ENCODE measurements at places on chromosomes 6 and 20.

GRCh38 chr6:22717915-22718314 is 148.5 kb downstream of the HDGFL1 start:
- DNase-seq: no peak

GRCh38 chr6:26197933-26198721 is 110.9 kb downstream of the HFE start:
- DNase-seq: no peak

DNA sequence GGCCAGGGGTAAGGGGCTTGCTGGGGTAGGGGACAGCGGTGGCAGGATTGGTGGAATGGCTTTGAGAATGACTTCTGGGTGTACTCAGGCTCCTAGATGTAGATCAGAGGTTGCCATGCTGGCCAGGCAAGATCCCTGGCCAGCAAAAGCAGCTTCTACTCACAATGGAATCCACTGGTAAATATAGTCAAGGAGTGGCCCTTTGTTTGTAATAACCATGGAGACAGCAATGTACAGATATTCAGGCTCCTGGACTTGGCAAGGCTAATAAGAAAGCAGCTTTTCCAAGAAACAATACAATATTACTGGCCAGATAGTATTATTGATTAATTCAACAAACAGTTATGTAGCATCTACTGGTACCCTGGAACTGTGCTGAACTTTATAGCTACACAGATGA is 37.9 kb downstream of the CDH26 start:
- DNase-seq: no peak

DNA sequence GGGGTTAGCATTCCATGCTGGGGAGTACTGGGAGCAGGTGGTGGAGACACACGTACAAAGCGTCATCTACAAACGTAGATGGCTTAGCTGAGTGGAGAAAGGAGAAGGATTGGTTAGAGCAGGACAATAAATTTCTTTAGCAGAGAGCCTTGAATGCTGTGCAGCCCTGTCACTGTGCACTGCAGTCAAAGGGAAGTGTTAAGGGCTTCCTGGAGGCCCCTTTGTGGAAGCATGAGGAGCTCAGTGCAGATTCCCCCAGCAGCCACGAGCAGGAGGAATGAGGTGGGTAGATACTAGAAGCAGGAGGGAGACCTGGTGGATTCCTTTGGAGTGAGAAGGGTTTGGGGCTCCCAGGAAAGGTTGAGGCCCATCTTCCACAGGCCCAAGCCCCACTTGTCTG is 6.1 kb upstream of the TREML4 start:
- DNase-seq: no peak

DNA sequence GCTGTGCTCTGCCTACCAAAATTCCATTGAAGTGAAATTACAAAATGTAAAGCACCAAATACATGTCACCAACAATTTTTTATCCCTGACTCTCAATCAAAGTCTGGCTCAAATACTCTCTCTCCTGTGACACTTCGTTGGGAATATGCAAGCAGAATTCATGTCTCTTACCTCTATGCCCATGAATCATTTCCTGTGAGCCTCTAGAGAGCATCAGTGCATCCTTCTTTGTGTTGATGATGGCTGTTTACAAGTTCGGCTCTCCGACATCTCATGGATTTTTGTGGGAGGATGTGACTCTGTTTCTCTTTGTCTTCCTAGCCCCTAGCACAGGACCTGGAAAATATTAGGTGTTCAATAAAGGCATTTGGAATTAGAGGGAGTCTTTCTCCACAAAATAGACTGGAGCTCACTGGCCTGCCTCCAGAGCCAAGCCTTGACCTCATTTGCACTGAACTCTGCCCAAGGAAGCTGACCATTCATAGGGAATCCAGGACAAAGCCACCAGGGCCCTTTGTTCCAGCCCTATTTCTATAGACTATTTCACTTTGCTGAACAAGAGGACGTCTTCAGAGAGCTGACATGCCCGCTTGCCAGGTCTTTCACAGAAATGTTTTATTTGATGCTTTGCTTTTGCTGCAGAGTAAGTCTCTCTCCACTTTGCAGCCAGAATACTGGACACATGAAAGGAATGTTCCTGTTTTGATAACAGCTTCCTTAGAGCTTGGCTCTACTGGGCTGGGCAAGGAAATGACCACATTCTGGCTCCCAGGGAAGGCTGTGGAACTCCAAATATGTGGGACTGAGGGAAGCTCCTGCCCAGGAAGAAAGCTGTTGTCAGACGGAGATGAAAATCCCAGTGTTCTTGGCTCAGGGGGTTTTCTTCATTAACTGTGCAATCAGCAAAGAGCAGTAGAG is 194.5 kb upstream of the CDYL start:
- DNase-seq: no peak

DNA sequence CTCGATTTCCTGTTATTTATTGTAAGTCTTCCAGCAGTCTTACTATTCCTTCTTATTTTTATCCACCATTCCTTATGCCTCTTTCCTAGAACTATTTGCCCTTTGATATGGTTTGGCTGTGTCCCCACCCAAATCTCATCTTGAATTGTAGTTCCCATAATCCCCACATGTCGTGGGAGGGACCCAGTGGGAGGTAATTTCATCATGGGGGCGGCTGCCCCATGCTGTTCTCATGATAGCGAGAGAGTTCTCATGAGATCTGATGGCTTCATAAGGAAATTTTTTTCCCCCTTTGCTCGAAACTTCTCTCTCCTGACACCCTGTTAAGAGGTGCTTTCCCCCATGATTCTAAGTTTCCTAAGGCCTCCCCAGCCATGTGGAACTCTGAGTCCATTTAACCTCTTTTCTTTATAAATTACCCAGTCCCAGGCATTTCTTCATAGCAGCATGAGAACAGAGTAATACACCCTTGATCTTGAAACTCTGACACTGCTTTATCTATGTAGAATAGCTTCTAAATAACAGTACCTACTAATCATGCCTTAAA is 48.8 kb downstream of the PLN start:
- no peak for DNase-seq

DNA sequence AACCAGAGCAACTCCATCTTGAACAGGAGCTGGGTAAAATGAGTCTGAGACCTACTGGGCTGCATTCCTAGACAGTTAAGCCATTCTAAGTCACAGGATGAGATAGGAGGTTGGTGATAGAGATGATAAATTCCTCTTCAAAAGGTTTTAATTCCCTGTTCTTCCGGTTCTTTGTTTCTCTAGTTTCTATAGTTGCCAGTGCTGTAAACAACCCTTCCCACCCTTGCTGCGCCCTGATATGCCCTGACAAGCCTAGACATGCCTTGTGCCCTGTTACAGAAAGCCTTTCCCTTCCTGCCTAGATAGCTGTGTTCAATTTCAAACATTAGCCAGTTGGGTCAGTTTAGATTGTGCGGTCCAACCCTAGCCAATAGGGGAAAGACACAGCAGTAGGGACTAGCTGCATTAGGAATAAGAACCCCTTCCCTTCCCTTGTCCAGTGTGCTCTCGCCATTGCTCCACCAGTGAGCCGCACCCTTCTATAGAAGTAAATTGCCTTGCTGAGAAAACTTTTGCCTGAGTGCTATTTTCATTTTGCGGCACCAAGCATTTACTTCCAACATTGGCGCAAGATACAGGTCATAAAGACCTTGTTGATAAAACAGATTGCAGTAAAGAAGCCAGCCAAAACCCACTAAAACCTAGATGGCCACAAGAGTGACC is 52.5 kb upstream of the CCN2 start:
- DNase-seq: no peak

GRCh38 chr20:8903655-8904605 is 165.0 kb upstream of the PLCB4 start:
- DNase-seq: no peak

DNA sequence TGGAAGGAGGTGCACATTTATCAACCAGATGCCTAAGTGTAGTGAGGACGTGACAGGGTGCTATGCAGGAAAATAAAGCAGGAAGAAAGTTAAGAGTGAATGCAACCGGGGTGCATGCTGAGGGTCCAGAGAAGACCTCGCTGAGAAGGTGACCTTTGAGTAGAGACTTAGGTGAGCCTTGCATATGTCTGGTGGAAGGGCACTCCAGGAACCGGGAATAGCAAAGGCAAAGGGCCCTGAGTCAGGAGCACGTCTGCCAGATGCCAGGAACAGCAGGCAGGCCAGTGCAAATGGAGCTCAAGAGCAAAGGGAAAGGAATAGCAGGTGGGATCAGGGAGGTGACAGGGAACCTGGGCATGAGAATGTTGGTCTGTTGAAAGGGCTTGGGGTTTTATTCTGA is 445.5 kb downstream of the PREX1 start:
- DNase-seq: no peak

DNA sequence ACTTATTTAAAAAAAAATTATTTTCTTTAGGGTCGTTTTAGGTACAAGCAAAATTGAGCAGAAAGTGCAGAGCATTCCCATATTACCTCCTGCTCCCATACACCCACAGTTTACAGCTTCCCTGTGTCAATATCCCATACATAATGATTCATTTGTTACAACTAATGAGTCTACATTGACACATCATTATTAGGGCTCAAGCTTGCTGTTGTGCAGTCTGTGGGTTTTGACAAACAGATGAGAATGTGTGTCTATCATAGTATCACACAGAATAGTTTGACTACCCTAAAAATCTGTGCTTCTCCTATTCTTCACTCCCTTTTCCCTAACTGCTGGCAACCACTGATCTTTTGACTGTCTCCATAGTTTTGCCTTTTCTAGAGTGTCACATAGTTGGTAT is 9.4 kb downstream of the PSMF1 start:
- DNase-seq: no peak

DNA sequence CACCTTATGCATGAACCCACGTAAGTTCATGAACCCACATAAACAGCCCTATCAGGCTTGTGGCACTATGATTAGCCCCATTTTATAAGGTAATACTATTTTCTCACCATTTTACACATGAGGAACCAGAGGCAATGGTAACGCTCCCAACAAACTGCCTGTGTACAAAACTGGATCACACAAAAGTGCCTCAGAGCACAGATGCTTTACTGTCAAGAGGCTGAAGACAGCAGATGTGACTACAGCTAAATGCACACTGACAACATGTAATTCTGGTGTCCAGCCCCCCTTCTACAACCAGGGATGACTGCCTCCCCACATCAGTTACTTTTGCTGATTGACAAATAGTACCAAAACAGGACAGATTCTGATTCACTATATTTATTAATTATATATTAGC is 69.6 kb downstream of the GMDS start:
- DNase-seq: no peak

DNA sequence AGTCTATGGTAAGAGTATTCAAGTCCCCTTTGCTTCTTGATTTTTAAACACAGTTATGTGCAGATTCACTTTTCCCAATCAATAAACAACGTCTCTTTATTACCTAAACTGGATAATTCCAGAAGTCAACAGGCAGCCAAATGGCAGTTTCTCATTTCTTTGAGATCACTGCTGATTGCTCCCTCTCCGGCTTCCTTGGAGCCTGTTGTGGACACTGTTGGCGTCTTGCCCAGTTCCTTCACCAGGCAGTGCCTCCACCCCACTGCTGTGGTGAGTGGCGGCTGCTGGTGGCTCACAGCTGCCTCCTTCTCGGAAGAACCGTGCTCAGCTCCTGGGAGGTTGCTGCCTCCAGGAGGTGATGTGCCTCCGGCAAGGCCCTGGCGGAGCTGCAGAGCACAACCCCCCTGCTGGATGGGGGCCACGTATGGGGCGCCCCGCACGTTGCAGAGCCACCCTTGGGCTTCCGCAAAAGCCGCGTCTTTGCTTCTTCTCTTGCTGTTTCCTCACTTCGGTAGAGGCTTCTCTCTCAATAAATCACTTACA is 105.1 kb upstream of the CNKSR3 start:
- DNase-seq: no peak

GRCh38 chr20:63908008-63908682 is 13.2 kb downstream of the DNAJC5 start:
- DNase-seq: no peak

GRCh38 chr6:162705736-162706135 is 21.8 kb downstream of the PRKN start:
- DNase-seq: no peak

GRCh38 chr6:46898006-46898405 is 23.7 kb downstream of the ADGRF5 start:
- no peak for DNase-seq

- DNase-seq: no peak
Observed at GRCh38 chr20:36463212-36464061, 77.9 kb upstream of the MYL9 start.

Data from stimulated activated CD4-positive, alpha-beta T cell treated with anti-CD3 and anti-CD28 coated beads, Interleukin-4, amount 100 ng/mL, for 24 hours (primary cell).